Uterus (tissue), 4 donors: ENCODE measurements at places on chromosomes 12 and 14. TPM values are rescaled to one million over a fixed set of nuclear protein-coding genes. Genes with fewer than 3 reads are reported as not detected.

GRCh38 chr14:36583242-36583892 is 953 bp upstream of the NKX2-8 start:
- H3K4me3 ChIP-seq = no peak overlapping the region
- H3K4me1 ChIP-seq = peaks cover 20% of the 10 kb centered on the region
- no peak for DNase-seq
- no peaks in the 10 kb centered on the region for H3K36me3 ChIP-seq
- H3K27me3 ChIP-seq = no peaks in the 10 kb centered on the region

- H3K4me1 ChIP-seq = no peaks in the 10 kb centered on the region
- no peaks in the 10 kb centered on the region for H3K27me3 ChIP-seq
- no peak overlapping the region for H3K27ac ChIP-seq
Observed at GRCh38 chr14:82060219-82060618, 526.6 kb upstream of the SEL1L start.

- no peak for DNase-seq
- H3K4me1 ChIP-seq = no peaks in the 10 kb centered on the region
- no peak overlapping the region for H3K4me3 ChIP-seq
- H3K36me3 ChIP-seq = no peaks in the 10 kb centered on the region
Observed at GRCh38 chr12:82698708-82699564, 12.2 kb downstream of the TMTC2 start.

DNA sequence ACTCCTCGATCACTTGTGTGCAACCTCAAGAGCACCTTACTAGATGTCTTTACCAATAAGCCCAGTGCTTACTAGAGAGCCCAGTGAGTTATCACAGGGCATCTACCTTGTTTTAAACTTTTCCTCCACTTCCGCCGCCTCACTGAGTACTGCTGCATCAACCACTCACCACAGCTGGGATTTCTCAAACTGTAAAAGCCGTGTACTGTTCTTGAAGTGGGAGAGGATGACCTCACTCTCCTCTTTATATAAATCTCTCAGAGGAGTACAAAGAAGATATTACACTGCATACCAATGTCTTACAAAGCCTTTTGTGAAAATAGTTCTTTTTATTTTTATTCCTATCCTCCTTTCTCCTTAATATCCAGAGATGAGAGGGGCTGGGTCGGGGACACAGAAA is 94.1 kb downstream of the PLCZ1 start:
- DNase-seq = peak; percentile 36
- peak overlapping the region; percentile 54 for H3K27ac ChIP-seq
- no peaks in the 10 kb centered on the region for H3K27me3 ChIP-seq
- no peak overlapping the region for H3K4me3 ChIP-seq

- H3K27me3 ChIP-seq = no peaks in the 10 kb centered on the region
- H3K27ac ChIP-seq = no peak overlapping the region
- no peak overlapping the region for H3K4me3 ChIP-seq
Observed at GRCh38 chr14:55803873-55804553, 224.0 kb downstream of the KTN1 start.

The AKAP3 gene
- total RNA-seq = 1.3 TPM

The GPR132 gene
- total RNA-seq = 1.7 TPM

The CACNA2D4 gene
- total RNA-seq = 2.6 TPM
